ENCODE measurements at places on chromosomes 11 and 22. TPM values are rescaled to one million over a fixed set of nuclear protein-coding genes. Genes with fewer than 3 reads are reported as not detected.
A peak's percentile ranks its signal among the peaks of the same experiment; 100 is the strongest.

GRCh38 chr11:121032546-121032945 lies 8.6 kb downstream of the TBCEL start:
- H3K27ac ChIP-seq, result no peak overlapping the region
- no peaks in the 10 kb centered on the region for H3K27me3 ChIP-seq
- peaks cover 5% of the 10 kb centered on the region for H3K36me3 ChIP-seq
- DNase-seq, result no peak

DNA sequence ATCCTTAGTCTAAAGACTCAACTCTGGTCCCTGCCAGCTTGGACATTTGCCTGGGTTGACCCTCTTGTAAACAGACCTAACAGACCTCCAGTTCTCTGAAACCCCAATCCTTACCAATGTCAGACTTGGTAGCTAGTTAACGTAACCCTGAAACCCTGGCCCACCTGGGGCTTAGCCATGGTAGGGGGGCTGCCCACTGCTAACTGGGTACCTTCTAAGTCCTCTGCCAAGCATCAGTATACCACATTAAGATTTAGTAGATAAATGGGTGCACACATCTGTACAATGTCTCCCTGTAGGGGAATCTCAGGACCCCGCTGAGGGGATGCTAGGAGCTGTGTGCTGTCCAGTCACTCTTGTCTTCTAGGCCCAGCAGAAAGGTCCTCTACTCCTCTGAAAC lies 29.9 kb upstream of the TH start:
- no peak overlapping the region for H3K4me3 ChIP-seq
- no peak for DNase-seq
- H3K4me1 ChIP-seq, result no peaks in the 10 kb centered on the region
- no peaks in the 10 kb centered on the region for H3K27me3 ChIP-seq
- H3K27ac ChIP-seq, result no peak overlapping the region

GRCh38 chr11:19697721-19698121 lies 14.9 kb upstream of the NAV2 start:
- no peak overlapping the region for H3K4me3 ChIP-seq
- no peak for DNase-seq
- H3K27ac ChIP-seq, result no peak overlapping the region
- no peaks in the 10 kb centered on the region for H3K4me1 ChIP-seq
- no peaks in the 10 kb centered on the region for H3K36me3 ChIP-seq

DNA sequence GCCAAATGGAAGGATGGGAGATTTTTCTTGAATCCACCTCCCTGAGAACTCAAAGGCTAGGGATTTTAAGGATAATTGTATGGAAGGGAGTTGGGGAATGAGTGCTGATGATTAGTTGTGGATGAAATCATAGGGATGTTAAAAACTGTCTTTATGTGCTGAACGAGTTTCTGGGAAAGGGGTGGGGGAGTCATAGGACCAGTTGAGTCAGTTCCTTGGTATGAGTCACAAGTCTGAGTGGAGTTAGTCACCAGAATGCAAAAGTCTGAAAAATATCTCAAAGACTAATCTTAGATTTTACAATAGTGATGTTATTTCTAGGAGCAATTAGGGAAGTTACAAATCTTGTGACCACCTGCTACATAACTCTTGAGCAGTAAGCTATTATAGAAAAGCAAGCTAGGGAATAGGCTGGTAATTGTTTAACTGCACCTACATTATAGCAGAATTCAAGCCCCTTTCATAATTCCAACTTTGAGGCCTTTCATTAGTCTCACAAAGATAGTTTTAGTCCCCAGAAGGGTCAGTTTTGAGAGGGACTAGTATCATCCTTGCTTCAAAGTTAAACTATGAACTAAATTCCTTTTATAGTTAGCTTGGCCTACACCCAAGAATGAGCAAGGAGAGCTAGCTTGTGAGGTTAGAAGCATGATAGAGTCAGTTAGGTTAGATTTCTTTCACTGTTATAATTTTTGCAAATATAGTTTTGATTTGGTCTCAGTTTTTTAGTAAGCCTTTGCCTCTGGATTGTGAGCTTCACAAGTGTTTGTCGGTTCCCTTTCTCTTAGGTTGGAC lies 668.0 kb downstream of the ETS1 start:
- peak; percentile 54 for DNase-seq
- peaks cover 19% of the 10 kb centered on the region for H3K27me3 ChIP-seq
- H3K4me1 ChIP-seq, result peaks cover 15% of the 10 kb centered on the region
- H3K27ac ChIP-seq, result no peak overlapping the region

DNA sequence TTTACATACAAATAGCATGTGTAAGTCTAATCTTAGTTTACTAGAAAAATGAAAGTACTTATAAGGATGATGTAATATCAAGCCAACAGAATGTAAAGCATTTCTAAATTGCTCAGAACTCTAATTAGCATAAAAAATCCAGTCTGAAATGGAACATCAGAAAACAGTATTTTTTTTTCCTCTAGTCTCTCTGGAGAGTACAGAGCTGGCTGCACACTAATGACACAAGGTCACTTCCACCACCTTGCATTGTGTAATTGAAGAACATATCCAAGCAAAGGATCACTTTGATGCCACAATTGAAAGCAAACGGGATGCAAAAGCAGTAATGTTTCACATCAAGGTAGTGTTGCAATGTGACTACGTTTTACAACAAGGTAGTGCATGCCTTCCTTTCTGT lies 548.0 kb upstream of the LUZP2 start:
- no peaks in the 10 kb centered on the region for H3K4me1 ChIP-seq
- DNase-seq, result no peak
- no peaks in the 10 kb centered on the region for H3K27me3 ChIP-seq

DNA sequence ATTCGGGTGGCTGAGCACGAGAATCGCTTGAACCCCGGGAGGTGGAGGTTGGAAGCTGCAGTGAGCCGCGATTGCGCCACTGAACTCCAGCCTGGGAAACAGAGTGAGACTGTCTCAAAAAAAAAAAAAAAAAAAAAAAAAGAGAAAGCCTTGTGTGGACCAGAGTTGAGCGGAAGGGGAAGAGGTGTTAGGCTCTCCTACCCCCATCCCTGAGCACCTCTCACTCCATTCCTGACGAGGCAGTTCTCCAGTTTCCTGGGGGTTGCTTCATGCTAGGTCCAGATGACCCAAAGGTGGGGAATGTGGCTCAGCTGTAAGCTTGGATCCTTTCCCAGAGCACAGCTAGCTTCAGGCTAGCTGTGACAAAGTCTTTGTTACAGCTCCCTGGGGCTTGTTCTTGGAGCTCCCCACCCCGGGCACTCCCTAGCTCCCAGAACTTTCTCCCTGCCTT lies 8.8 kb upstream of the DNAL4 start:
- no peak overlapping the region for H3K4me3 ChIP-seq
- H3K4me1 ChIP-seq, result peaks cover 16% of the 10 kb centered on the region
- DNase-seq, result no peak
- no peaks in the 10 kb centered on the region for H3K27me3 ChIP-seq
- no peaks in the 10 kb centered on the region for H3K36me3 ChIP-seq
- no peak overlapping the region for H3K27ac ChIP-seq

GRCh38 chr11:45599161-45599943 lies 66.1 kb downstream of the CHST1 start:
- DNase-seq, result no peak
- no peak overlapping the region for H3K27ac ChIP-seq

GRCh38 chr11:18352581-18352980 lies 30.2 kb downstream of the GTF2H1 start:
- no peaks in the 10 kb centered on the region for H3K27me3 ChIP-seq
- H3K4me1 ChIP-seq, result peaks cover 4% of the 10 kb centered on the region
- DNase-seq, result no peak
- no peak overlapping the region for H3K4me3 ChIP-seq

GRCh38 chr11:69096473-69096872 lies 47.7 kb downstream of the TPCN2 start:
- DNase-seq, result no peak
- no peak overlapping the region for H3K27ac ChIP-seq
- peaks cover under 1% of the 10 kb centered on the region for H3K4me1 ChIP-seq
- peaks cover 3% of the 10 kb centered on the region for H3K27me3 ChIP-seq

DNA sequence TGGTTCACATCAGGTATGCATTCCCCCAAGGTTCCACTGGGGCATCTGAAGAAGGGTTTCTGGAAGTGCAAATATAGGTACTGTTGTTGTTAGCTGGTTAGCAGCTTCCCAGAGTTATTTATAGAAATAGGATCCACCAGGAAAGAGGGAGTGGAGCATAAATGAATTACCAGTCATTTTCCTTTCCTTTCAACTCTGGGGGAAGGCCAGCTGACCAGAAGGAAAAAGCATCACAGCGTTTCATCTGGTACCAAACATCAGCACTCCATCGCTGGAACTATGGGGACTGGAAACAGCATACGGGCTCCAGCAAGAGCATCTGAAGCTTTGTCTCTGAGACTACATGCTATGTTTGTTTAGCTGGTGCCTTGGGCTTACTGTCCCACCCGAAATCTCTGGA lies 378.2 kb upstream of the NARS2 start:
- no peaks in the 10 kb centered on the region for H3K36me3 ChIP-seq
- no peak overlapping the region for H3K27ac ChIP-seq
- DNase-seq, result no peak
- H3K27me3 ChIP-seq, result peaks cover 16% of the 10 kb centered on the region
- H3K4me3 ChIP-seq, result no peak overlapping the region
- H3K4me1 ChIP-seq, result no peaks in the 10 kb centered on the region

GRCh38 chr11:73275381-73275750 lies 3.2 kb downstream of the P2RY6 start:
- no peaks in the 10 kb centered on the region for H3K27me3 ChIP-seq
- H3K4me3 ChIP-seq, result no peak overlapping the region
- H3K27ac ChIP-seq, result no peak overlapping the region

DNA sequence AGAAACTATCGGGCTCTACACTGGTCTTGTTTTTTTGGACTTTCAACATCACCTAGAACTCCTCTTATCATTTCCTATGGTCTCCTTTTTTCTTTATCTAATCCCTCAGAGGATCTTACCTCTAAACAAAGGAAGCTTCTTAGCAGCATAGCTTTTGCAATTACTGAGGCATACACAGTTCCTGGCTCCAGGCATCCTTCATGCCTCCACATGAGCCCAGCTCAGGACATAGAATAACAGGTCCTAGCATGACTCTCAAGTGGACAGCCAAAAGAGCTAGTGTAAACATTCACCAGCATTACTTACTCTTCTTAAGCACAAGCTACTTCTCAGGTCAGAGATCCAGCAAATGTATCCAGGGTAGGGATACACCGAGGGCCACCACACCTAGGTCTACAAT lies 17.1 kb downstream of the CFAP300 start:
- H3K36me3 ChIP-seq, result no peaks in the 10 kb centered on the region
- H3K4me3 ChIP-seq, result no peak overlapping the region
- peaks cover 12% of the 10 kb centered on the region for H3K27me3 ChIP-seq
- no peak for DNase-seq

GRCh38 chr11:45930031-45930794 lies 7.8 kb downstream of the LARGE2 start:
- peaks cover 19% of the 10 kb centered on the region for H3K4me1 ChIP-seq
- peak; percentile 57 for DNase-seq
- no peaks in the 10 kb centered on the region for H3K27me3 ChIP-seq
- no peak overlapping the region for H3K4me3 ChIP-seq
- peak overlapping the region; percentile 2 for H3K27ac ChIP-seq
- no peaks in the 10 kb centered on the region for H3K36me3 ChIP-seq

P4HA3 gene
- not detected for total RNA-seq

PLEKHA7 gene
- total RNA-seq, result 1.9 TPM

ZFP91 gene
- 30.5 TPM for total RNA-seq

POU2AF2 gene
- not detected for total RNA-seq

ACCSL gene
- not detected for total RNA-seq

Measured in activated naive CD4-positive, alpha-beta T cell treated with anti-CD3 and anti-CD28 coated beads for 36 hours (primary cell).